ENCODE measurements at places on chromosomes 2 and 18. TPM values are rescaled to one million over a fixed set of nuclear protein-coding genes. Genes with fewer than 3 reads are reported as not detected.
A peak's percentile ranks its signal among the peaks of the same experiment; 100 is the strongest.

- no peak for DNase-seq
These were observed 126.8 kb downstream of the AQP4 start for GRCh38 chr18:26738706-26739105.

DNA sequence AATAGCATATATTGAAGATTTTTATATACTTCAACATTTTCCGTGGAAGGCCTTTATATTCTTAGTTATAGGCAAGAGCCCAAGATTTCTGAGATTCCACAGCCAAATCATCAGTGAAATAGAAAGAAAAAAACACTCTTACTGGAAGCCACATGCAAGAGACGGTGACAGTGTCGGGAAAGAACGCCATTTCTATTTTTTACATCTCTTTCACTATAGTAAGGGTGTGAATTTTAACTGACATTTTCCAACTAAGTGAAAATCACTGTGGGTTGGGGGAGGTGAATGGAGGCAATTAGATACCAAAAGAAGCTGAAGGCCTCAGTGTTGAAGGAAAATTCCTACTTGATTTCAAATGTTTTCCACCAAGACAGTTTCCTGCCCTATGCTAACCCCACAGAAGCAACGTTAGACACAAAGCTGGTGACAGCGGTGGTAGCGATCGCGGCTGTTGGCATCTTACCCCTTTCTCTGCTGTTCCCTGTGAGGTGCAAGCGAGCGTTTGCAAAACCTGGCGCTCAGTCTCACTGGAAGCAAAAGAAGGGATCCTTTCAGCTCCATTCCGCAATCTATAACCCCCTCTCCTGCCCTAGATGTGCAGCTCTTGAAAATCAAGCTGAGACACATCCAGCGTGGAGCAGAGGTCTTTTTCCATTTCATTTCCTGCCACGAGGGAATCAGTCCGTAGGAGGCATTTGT lies 20.0 kb downstream of the ID2 start:
- no peak for DNase-seq

- DNase-seq: no peak
These were observed 405.5 kb downstream of the PARD3B start for GRCh38 chr2:204950695-204951346.

DNA sequence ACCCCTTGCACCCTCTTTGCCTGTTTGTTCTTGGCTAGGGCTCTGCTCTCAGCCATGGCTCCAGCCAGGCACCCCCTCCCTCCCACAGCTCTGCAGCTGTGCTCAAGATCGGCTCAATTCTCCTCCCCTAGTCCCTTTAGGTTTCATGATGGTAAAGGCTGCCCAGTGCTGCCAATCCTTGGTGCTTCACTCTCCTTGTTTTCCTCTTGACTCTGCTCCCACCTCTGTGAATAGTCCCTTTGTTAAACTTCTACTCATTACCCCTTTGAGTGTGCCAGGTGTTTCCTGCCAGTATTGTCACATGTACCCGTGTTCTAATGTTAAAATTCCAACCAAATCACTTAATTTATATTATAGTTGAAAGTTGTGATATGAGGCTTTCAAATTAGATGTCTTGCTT lies 101.0 kb upstream of the CERS6 start:
- peak; percentile 31 for DNase-seq

- DNase-seq: peak; percentile 65
These were observed 520.1 kb upstream of the RAB6C start for GRCh38 chr2:129459200-129459876.

GRCh38 chr2:233764761-233765160 lies 4.7 kb downstream of the UGT1A1 start:
- DNase-seq: no peak

GRCh38 chr2:229475778-229476177 lies 204.7 kb upstream of the PID1 start:
- DNase-seq: peak; percentile 33

GRCh38 chr2:172333235-172333977 lies 94.0 kb upstream of the ITGA6 start:
- peak; percentile 46 for DNase-seq

GRCh38 chr18:59189008-59189407 lies 30.9 kb upstream of the GRP start:
- no peak for DNase-seq

- peak; percentile 36 for DNase-seq
These were observed 27.0 kb upstream of the MTX2 start for GRCh38 chr2:176242276-176242675.

- DNase-seq: no peak
These were observed 942.3 kb downstream of the CPS1 start for GRCh38 chr2:211498551-211499205.

- no peak for DNase-seq
These were observed 69.0 kb upstream of the DLGAP1 start for GRCh38 chr18:4524096-4524495.

GRCh38 chr2:235612181-235612950 lies 118.5 kb downstream of the AGAP1 start:
- DNase-seq: no peak

GRCh38 chr2:192948316-192948715 lies 753.6 kb upstream of the TMEFF2 start:
- peak; percentile 77 for DNase-seq

RAD51AP2 gene
- under 0.01 TPM for total RNA-seq

SCN1A gene
- 0.04 TPM for total RNA-seq

MAPK4 gene
- total RNA-seq: 4.7 TPM

TUBA3D gene
- not detected for total RNA-seq

DRC1 gene
- 0.31 TPM for total RNA-seq

ADGRF3 gene
- 0.31 TPM for total RNA-seq

LIMS3 gene
- total RNA-seq: 2.1 TPM

PLGLB1 gene
- total RNA-seq: 1.6 TPM

All from muscle of leg (tissue), 16 donors.